Omental fat pad (tissue), 4 donors: ENCODE measurements at places on chromosomes 2 and 18.

DNA sequence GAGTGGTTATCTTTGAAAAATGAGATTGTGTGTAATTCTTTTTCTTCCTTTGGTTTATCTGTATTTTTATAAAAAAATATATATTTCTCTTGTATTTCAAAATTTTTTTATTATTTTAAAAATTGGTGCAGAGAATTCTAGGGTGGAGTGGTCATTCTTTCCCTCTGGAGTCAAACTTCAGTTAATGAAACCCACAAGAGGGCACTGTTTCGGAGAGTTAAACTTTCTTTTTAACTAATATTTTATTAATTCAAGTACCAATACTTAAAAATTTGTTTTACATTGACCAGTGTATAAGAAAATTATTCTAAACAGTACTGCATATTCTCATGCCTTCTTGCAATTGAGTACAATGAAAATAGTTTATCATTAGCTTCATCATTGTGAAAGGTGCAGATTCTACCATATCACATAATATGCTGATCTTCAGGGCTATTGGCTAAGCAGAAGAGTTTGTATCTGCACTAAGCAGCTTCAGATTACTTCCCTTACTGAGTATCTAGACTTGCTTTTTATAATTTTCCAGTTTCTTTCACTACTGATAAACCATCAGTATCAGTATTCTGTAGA lies 50.1 kb downstream of the HS1BP3 start:
- no peak for DNase-seq

GRCh38 chr2:148244593-148245292 lies 223.9 kb downstream of the MBD5 start:
- no peak for DNase-seq

DNA sequence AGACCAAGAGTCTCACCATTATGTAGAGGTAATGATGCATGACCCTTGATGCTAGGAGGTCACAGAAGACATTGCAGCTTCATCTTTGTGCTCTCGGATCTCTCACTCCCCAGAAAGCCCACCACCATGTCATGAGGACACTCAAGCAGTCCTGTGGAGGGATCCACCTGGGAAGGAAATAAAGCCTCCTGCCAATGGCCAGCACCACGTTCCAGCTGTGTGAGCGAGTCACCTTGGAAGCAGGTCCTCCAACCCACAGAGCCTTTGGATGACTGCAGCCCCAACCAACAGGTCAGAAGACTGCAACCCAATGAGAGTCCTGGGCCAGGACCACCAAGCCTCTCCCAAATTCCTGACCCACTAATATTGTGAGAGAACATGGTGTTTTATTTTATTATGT lies 38.4 kb downstream of the CYP26B1 start:
- DNase-seq = no peak

DNA sequence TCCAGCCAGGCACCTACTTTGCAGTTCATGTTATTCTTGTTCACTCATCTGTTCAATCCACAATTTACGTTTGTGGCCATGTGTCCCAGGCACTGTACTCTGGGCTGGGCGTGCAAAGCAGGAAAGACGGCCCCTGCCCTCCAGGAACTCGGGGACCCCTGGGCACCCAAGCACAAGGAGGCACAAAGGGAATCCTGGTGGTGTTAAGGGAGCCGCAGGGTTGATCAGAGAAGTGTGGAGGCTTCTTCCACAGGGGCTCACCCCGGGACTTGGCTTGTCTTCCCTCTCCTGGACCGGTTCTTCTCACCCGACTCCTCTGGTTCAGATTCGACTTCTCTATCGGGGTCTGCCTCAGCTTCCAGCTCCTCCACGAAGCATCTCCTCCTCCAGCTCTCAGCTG lies 230.5 kb downstream of the BCL2 start:
- no peak for DNase-seq

GRCh38 chr2:237774811-237775553 lies 23.6 kb upstream of the RBM44 start:
- no peak for DNase-seq

GRCh38 chr2:162297925-162298552 lies 20.4 kb downstream of the IFIH1 start:
- peak; percentile 66 for DNase-seq

DNA sequence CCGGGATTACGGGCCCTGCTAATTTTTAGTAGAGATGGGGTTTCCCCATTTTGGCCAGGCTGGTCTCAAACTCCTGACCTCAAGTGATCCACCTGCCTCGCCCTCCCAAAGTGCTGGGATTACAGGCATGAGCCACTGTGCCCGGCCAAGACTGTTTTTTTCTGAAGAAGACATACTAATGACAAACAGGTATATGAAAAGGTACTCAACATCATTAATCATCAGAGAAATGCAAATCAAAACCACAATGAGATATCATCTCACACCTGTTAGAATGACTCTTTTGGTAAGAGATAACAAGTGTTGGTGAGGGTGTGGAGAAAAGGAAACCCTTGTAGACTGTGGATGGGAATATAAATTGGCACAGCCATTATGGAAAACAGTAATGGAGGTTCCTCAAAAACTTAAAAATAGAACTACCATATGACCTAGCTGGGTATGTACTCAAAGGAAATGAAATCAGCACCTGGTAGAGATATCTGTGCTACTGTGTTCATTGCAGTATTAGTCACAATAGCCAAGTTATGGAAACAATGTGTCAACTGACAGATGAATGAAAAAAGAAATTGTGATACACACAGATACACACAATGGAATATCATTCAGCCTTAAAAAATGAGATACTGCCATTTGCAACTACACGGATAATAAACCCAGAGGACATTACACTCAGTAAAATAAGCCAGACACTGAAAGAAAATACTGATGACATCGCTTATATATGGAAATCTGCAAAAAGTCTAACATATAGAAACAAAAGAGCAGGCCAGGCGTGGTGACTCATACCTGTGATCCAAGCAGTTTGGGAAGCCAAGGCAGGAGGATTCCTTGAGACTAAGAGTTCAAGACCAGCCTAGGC lies 20.8 kb downstream of the SOS1 start:
- no peak for DNase-seq

DNA sequence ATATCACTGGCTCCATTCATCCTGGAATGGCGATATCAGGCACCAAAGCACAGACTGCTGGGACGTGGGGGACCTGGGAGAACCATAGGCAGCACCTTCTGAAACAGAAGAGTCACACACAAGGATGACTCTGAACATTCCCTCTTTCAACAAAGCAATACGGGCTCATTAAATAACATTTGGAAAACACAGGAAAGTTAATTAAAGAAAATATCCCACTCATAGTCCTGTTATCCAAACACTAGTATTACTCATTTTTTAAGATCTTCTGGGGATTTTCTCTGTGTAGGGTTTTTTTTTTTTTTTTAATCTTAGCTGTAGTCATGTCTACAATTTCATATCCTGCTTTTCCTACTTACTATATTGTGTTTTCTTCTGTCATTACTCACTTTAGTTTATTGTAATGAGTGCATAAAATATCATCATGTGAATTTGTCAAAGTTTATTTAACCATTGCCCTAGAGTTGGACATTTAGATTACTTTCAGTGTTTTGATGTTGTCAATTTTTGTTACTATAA lies 70.0 kb upstream of the SP3 start:
- no peak for DNase-seq

GRCh38 chr2:100042562-100042961 lies 99.8 kb downstream of the AFF3 start:
- DNase-seq = no peak

- DNase-seq = no peak
Observed at GRCh38 chr18:29862824-29863223, 1179.7 kb downstream of the DSC3 start.

DNA sequence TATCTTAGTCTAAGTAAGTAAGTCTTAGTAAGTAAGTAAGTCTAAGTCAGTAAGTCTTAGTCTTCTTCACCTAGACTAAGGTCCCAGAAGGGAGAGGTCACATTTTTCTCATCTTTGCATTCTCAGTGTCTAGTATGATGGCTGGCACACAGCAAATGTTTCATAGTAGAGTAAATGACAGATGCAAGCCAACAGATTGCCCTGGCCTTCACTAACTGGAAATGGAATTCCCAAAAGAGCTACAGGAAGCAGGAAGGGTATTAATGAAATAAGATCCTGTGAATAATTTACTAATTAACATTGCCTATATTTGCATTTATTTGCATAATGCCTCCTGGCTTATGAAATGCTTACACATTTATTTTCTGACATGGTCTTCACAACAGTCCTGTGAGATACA lies 221.6 kb downstream of the RAD51AP2 start:
- no peak for DNase-seq
